Body of pancreas (tissue), 4 donors: ENCODE measurements at places on chromosomes 5 and 9. TPM values are rescaled to one million over a fixed set of nuclear protein-coding genes. Genes with fewer than 3 reads are reported as not detected.

- peak; percentile 67 for DNase-seq
Measured at GRCh38 chr9:35481347-35481975, 8.4 kb upstream of the RUSC2 start.

- DNase-seq, result no peak
Measured at GRCh38 chr5:68266457-68266856, 50.9 kb downstream of the PIK3R1 start.

DNA sequence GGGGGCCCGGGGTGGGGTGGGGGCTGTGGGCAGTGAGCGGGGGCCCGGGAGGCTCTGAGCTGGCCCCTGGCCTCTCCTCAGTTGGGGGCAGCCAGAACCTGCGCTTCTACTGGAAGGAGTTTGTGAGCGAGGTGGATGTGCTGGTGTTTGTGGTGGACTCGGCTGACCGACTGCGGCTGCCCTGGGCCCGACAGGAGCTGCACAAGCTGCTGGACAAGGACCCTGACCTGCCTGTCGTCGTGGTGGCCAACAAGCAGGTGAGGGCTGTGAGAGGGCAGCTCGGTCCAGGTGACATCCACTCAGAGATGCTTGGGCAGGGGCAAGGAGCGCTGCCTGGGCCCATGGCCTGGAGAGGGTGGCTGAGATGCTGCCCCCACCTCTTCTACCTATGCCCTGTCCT lies 3.4 kb downstream of the ARL10 start:
- DNase-seq, result no peak

DNA sequence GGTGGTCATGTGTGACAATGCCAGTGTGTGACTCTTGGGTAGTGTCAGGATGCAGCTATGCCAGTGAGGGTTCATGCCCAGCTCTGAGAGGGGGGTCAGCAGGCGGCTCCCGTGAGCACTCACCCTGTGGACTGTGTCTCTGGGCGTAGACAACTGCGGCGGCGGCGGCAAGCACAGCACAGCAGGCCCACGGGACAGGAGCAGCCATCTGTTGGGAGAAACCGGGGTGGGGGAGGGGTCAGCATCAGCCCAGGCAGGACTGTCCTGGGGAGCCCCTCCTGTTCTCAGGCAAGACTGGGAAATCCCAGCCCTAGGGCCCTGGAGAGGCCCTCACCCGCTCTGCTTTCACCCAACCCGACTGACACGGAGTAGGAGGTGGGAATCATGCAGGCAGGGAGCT lies 20.8 kb downstream of the CNTFR start:
- no peak for DNase-seq

DNA sequence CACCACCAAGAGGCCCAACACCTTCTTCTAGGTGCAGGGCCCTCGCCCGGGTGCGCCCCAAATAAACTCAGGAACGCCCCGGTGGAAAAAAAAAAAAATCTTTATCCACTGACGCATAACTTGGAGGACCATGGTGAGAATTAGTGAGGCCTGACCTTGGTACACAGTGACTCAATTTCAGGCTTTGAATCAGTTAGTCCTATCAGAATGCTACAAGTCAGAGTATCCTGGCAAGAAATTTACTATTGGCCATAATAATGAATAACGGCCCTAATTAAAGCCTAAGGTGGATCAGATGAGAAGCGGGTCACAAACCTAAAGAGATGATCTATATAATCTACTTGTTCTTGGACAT lies 914.2 kb upstream of the DMAC1 start:
- no peak for DNase-seq

GRCh38 chr9:125747053-125747764 lies at the start of gene PBX3:
TSS of gene PBX3 (plus strand) at chr9:125747373.
- peak; percentile 56 for DNase-seq

GRCh38 chr9:36039696-36040095 lies 3.0 kb downstream of the RECK start:
- DNase-seq, result no peak

- no peak for DNase-seq
Measured at GRCh38 chr9:108290839-108291585, 564.8 kb downstream of the ACTL7B start.

- DNase-seq, result no peak
Measured at GRCh38 chr9:127058011-127058644, 64.3 kb downstream of the ANGPTL2 start.

DNA sequence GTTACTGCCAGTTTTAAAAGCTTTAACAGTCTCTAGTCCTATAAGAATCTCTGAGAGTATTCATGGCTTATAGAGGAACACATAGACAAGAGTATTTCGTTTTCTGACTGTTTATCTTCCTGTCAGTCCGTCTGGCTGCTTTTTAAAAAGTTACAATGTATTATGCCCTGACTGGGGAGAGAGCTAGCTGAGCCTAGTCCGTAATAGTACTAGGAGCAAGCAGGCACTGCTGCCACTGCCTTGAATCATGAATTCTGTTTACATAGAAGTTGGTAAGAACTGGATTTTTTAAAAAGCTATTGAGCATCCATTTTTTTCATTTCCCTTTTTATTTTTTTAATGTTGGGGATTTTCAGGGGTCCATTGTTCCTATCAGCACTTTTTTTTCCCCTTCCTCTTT lies 26.6 kb downstream of the XPA start:
- no peak for DNase-seq

DNA sequence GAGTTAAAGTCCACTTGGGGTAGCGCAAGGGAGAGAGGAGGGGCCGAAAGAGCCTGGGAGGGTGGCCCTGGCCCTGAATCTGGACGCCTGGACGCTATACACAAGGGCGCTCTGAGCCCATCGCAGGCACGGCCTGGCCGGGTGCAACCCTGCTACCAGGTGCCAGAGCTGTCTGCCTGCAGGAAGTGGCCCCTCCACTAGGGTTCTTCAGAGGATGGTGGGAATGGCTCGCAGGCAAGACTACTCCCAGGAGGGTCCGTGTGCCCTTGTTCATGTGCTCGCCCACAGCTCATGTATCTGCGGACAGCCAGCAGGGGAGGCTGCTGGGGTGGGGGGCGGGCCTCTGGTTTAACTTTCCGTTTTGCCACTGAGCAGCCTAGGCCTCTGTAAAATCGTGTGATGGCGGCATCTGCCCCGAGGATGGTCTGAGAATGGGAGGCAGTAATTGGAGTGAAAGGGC lies 1.4 kb upstream of the NKD2 start:
- peak; percentile 3 for DNase-seq

DNA sequence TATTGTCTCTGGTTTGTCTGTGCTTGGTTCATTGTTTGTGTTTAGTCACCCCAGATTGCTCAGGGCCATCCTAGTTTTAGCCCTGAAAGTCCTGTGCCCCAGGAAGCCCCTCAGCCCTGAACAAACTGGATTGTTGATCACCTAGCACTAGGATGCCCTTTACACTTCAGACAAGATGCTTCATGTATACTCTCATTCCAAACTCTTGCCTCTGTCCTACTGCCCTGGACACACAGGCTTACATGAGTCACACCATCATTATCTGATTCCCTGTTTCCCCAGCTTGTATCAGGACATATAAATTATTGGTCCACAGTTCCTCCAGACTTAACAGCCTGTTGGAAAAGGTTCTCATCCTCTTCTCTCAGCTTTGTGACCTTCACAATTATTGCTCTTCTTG lies 120.1 kb downstream of the BAAT start:
- DNase-seq, result no peak

GRCh38 chr5:174325431-174325830 lies 279.9 kb downstream of the NSG2 start:
- no peak for DNase-seq

DNA sequence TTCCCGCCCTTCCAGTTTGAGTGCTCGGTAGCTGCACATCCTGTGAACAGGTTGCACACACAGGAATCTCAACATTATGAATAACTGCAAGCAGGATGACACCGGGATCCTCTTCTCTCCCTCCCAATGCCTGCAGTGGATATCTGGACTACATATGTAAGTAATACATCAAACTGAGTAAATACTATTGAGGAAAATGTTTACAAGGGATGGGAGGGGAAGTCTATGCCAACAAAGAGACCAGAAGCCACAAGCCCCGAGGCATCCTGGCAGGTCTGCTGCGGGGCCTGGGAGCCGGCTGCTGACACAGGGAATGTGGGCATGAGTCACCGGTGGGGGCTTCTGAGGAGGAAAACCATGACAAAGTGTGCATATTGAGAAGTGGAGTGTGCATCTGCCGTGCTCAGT lies 8.6 kb upstream of the ANKRD33B start:
- no peak for DNase-seq

GRCh38 chr9:114551750-114552685 lies 35.6 kb upstream of the ATP6V1G1 start:
- DNase-seq, result peak; percentile 80

DNA sequence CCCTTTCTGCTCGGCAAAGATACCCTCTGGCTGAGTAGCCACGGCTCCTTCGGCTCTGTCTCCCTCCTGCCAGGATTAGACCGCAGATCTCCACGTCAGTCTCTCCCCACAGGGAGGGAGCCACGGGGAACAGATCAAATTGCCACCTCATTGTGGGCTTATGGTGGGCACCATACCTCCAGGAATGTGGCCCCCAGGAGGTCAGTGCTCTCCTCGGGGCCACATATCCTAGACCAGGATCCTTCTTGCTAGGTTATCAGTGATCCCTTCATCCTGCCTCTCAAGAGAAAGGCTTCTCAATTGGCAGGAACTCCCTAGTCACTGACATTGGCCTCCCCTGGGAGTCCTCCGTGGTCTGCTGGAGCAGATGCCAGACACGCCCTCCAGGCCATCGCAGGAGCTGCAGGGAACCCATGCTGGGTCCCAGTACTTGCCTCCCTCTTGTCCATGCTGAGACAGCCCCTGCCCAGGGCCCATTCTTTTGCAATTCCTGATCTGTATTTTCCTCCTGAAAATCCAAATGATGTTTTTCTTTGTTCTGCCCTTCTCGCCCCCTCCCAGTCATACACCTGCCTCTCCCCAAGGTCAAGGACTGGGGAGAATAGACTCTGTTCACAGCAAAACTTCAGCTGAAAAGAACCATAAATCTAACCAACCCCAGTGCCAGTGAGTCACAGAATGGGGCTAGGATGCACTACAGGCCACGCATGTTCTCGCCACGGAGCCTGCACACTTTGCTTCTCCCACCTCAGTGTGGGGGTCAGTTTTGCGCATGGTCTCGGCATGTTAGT lies 31.6 kb upstream of the ENHO start:
- no peak for DNase-seq

GRCh38 chr9:37406603-37407401 lies 15.7 kb upstream of the GRHPR start:
- DNase-seq, result peak; percentile 85

DNA sequence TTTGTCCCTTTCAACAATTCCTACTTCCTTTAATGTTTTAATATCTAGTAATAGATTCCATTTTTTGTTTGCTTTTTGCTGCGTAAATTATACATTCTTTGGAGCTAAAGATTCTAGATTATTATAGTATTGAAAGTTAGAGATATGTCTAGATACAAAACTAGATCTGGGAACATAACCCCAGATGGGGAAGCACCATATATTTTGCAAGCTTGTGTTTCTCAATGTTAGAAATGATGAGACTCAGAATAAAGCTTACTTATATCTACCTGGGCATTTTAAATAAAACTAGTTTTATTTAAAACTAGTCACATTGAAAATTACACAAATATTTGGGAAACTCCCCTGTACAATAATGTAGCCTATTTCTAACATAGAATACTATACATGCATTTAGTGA lies 32.2 kb downstream of the TRIO start:
- DNase-seq, result no peak

- DNase-seq, result no peak
Measured at GRCh38 chr9:77271023-77271690, 93.8 kb downstream of the VPS13A start.

- DNase-seq, result peak; percentile 35
Measured at GRCh38 chr9:34988218-34989002, 1.1 kb upstream of the DNAJB5 start.

DNA sequence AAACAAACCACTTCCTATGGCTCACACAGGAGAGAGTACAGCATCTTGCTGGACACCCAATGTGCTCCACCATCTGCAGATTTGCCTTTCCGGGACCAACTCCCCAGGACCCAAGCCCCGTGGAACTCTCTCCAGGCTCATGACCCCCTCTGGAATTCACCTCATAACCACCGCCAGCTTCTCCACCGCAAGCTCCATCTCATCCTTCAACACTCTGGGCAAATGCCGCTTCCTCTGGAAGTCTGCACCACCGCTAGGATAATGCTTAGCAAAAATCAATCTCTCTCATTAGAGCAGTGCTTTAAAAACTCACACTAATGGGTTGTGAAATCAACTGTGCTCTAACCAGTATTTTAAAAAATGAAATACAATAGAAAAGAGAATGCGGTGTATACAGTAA lies 150.0 kb downstream of the COL23A1 start:
- DNase-seq, result no peak

DNA sequence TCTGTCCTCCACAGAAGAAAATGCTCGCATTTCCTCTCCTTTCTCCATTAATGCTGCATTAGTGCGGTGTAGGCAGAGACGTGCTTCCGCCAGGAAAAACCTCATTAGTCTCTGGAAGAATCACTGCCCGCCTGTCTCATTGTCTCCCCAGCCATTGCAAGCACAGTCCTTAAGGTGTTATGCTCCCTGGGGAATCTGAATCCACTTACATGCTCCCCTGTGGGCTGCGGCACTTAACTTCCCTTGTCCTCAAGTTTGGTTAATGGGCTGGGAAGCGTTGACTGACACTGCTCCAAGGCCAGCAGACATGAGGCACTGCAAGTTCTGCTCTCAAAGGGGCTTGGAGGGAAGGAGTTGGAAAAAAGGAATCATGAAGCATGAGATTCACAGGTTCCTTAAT lies 41.6 kb downstream of the TARS1 start:
- DNase-seq, result no peak

- no peak for DNase-seq
Measured at GRCh38 chr9:37284636-37285035, 137.9 kb upstream of the GRHPR start.

- DNase-seq, result no peak
Measured at GRCh38 chr9:134597957-134598883, 43.4 kb upstream of the COL5A1 start.

- no peak for DNase-seq
Measured at GRCh38 chr5:41707853-41708603, 162.2 kb downstream of the OXCT1 start.

Gene ACER2
- 8.0 TPM for total RNA-seq

Gene DMAC1
- total RNA-seq, result 8.0 TPM

Gene ADAMTS16
- total RNA-seq, result 5.6 TPM

Gene HTR1A
- total RNA-seq, result not detected

Gene ADGRV1
- total RNA-seq, result 19.2 TPM

Gene FAM78A
- under 0.01 TPM for total RNA-seq

Gene C9orf152
- 3.4 TPM for total RNA-seq

Gene HMMR
- not detected for total RNA-seq

Gene CFAP77
- not detected for total RNA-seq

Gene PRR7
- 0.78 TPM for total RNA-seq

Gene CORO2A
- 0.66 TPM for total RNA-seq
